ENCODE measurements at places on chromosomes 6 and 20. TPM values are rescaled to one million over a fixed set of nuclear protein-coding genes. Genes with fewer than 3 reads are reported as not detected.

Gene ATXN1
- 109 TPM for total RNA-seq

Gene PSORS1C2
- not detected for total RNA-seq

Gene PIGT
- 89.8 TPM for total RNA-seq

DNA sequence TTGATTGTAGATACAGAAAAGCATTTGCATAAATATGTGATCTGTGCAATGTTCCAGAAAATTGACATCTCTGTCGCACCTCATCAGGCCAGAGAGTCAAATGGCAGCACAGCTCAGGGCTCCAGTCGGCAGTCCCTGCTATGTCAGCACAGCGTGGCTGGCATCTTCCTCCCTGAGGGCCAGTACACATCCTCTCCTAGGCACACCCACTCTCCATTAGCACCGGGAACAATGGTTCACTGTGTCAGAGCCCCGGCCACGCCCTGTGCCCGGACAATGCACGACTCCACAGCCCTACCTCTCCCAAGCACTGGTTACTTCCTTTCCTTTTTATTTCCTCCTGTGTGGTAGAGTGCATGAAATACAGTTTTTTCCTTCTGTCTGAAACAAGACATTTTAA lies 114.9 kb downstream of the FOXC1 start:
- H3K27me3 ChIP-seq = no peaks in the 10 kb centered on the region
- H3K4me3 ChIP-seq = no peak overlapping the region
- H3K4me1 ChIP-seq = no peaks in the 10 kb centered on the region
- no peaks in the 10 kb centered on the region for H3K36me3 ChIP-seq

DNA sequence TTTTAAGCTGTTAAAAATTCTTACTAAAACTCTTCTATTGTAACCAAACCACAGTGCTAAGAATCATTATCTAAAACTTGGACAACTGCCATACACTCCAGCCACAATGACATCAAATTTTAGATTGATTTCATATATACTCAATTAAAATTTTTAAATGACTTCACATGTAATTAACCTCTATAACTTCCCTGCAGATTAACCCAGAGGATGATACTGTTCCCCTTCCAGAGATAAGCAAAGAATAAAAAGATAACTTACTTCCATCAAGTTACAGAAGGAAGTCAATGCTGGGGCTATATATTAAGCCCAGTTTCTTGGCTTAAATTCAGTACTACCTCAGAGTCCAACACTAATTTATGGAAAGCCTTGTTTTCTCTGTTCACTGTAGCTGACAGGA lies 71.3 kb downstream of the ARHGAP18 start:
- H3K27me3 ChIP-seq = peaks cover 3% of the 10 kb centered on the region
- no peak overlapping the region for H3K4me3 ChIP-seq
- no peaks in the 10 kb centered on the region for H3K4me1 ChIP-seq
- H3K36me3 ChIP-seq = peaks cover 10% of the 10 kb centered on the region
- H3K27ac ChIP-seq = no peak overlapping the region
- no peak for DNase-seq
